Naive B cell (primary cell): ENCODE measurements at places on chromosomes 3 and 15. TPM values are rescaled to one million over a fixed set of nuclear protein-coding genes. Genes with fewer than 3 reads are reported as not detected.

SCG5 gene
- polyA plus RNA-seq, result not detected

GRCh38 chr15:66865622-66866611 is 163.9 kb downstream of the SMAD6 start:
- peak; percentile 94 for DNase-seq

DNA sequence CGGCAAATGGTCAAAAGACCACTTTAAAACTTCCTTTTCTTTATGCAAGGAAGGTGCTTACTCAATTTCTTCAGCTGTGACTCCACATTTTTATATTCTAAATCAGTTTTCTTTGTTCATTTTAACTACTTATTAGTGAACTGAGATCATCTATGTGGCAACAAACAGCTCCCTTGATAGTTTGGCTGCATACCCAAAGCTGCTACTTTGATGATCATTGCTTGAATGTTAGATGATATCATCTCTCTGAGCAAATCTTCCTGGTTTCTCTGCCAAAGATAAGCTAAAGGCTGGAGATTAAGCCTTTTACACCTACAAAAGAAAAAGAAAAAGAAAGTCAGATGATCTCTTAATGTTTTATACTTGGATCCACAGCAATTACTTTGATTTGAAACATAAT is 95.5 kb downstream of the DPH6 start:
- DNase-seq, result no peak

DNA sequence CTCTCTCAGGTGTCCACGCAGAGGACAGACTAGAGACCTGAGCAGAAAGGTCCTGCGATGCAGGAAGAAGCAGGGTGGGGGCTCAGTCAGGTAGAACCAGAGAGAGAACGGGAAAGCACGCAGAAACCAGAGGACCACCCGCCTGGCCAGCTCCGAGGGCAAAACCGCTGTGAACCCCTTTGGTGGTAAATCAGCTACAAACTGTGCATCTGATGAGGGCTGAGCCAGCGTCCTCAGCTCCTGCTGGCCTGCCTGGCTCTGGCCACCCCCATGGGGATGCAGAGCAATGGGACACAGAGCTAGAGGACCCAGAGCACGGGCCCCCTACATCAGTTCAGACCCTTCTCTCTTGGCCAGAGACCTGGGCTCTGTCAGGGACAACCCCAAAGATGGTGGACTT is 44.6 kb downstream of the WNT7A start:
- DNase-seq, result no peak

DNA sequence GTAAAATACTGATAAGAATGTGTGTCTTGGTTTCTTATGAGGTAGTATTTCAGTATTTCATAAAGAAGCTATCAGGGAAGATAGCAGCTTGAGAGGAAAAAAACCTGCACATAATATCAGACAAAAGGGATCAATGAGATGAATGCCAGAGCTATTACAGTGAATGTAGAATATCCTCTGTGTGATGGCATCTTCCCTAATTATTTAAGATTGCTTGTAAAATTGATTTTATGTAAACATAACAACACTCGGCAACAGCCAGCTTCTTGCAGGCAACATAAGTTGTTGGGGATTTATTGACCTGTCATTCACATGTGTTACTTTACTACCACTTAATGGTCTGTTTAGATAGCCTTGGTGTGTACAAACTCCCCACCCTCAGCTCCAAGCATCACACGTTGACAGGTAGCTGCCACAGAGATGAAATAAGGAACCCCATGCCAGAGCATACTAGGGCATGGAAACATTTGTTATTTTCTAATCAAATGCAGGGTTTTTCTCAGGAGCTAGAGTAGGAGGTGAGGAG is 49.2 kb upstream of the RARB start:
- DNase-seq, result no peak
